ENCODE measurements at places on chromosomes 6 and 20.

DNA sequence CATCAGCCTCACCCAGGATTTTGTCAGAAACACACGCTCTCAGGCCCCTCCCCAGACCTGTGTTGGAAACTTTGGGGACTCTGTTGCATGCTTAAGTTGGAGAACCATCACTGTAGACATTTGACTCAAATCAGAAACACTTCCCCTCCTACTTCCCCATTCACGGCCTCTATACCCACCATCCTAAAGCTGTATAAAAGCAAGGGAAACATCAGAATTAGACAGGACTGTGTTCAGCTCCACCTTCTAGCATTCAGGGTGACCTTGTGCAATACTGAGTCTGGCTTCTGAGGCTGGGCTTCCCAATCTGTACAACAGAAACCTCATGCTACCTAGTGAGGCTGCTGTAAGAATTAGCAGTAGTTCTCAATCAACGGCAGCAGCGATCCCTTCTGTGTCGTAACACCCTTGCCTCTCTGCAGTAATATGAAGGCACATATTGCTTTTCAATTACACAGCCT is 252.3 kb downstream of the LY86 start:
- DNase-seq, result no peak

DNA sequence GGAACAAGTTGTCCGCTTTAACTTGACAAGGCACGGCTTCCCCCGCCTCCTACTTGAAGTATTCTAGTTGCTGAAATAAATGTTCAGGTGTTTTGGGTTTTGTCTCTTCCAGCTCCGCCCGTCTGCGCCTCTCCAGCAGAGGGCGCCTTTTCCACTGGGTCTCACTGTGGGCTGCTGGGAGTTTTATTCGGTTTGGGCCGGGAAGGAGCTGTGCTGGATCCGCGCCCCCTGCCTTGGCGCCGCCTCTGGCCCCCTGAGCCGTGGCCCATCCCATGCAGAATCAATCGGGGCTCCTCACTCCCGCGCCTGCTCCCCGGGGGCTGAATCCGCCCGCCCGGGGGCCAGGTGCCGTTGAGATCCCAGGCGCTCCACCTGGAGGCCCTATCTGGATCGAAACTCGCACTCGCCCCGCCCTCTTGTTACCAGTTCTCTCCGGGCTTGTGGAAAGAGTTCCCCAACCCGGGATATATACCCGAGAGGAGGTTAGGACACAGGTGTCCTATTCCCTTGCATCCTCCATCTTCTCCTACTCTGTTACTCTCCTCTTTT is 51.0 kb upstream of the TCF21 start:
- DNase-seq, result peak; percentile 70

DNA sequence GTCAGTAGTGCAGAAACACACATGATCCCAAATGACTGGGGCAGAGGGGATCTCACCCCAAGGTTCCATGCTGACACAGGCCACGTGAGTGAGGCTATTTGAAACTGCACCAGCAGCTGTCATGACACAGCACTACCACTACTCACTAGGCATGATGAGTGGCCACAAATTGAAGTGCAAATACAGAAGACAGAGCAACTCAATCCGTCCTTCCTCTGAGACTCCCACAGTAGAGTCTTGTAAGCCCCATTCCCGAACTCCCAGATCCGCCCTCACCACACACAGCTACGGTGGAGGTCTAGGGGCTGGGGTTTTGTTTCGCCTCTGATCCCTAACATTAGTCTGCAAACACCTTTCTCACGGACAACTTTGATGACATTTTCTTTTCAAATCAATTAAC is 113.3 kb upstream of the NUP153 start:
- peak; percentile 51 for DNase-seq

DNA sequence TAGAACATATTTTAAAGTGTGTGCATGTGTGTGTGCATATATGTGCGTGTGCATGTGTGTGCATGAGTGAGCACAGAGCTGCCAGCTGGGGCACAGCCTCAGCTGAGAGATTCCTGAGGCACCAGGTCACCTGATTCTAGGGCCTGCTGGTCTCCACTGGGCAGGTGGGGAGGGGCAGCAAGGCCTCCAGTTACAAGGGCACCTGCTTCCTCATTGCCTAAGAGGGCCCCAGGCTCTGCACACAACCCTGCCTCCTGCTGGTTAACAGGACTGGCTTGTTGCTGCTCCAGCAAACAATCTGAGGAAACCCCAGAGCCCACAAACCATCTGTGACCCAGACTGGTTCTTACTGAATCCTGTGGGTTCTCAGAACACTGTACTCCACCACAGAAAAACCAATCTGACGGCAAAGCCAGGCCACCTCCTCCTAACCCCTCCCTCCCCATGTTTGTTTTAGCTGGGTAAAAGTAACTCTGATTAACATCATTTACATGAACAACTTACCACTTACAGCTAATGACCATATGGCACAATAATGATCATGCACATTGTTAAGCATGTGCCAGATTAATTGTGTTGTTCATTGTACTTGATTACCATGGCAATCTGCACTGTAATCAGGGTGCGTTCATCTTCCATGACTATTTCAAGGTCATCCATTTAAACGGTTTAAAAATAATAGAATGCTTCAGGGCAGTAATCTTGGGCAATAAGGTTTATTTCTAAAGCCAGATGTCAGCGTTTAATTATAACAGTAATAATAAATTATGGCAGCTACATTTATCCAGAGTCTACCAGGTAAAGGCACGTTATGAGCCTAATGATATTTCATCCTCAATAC is 23.1 kb upstream of the UBE2J1 start:
- peak; percentile 4 for DNase-seq

DNA sequence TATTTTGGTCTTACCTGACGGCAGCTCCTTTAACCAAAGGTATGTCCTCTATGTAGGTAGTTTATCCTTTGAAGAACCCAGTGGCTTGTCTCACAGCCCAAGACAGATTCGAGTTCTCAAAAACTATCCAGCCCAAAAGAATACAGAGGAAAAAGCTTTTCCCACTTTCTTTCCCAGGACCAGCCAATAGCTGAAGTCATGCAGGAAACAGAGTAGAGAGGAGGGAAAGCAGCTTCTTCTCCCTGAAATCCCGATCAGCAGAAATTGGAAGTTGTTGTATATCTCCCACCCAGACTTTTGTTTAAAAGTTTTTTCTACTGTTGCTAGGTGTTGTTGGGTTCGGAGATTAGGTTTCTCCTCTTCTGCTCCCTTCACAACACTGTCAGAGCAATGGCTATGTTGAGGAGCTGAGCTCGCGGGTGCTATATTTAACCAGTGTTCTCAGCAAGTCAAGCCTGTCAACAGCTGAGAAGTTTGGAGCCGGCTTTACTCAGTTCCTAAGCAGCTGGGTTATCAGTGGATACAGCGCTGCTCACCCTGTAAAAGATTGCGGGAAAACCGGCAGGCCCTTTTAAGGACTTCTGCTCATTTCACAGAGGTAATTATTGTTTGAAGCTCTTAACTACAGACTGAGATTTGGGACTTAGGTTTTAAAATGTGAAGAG is at the start of gene FILIP1:
TSS of gene FILIP1 (minus strand) at position 401 of the 665 bp plus-strand sequence. CDS start 78,828 bp downstream, outside the sequence.
- DNase-seq, result no peak

- DNase-seq, result peak; percentile 87
Observed at GRCh38 chr6:27889628-27890444, 22.4 kb downstream of the OR2B2 start.

GRCh38 chr6:23704479-23705052 is 421.4 kb upstream of the NRSN1 start:
- DNase-seq, result no peak

DNA sequence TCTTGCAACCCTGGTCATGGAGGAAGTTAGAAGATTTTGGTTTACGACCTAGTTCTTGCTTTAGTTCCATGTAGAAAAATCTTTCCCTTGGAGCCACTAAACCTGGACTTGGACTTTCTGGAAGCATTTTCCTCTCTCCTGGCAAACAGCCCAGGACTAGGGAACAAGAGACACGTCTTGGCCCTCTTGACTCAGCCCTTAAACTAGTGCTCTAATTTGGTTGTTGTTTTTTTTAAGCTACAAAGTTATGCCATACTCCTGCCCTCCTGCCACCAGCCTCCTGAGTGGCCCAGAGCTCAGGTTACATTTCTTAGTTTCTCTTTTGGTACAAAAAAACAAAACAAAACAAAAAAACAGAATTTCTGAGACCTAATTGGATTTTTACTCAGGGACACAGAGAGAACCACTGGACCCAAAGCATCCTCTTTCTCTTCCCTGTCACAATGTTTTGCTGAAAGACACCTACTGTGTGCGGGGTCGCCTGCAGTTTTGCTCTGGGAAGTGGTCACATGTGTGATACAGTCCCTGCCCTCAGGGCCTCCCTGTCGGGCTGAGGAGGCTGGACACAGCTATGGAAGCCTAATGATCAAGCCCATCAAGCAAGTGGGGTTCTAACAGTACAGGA is 32.3 kb upstream of the SCUBE3 start:
- no peak for DNase-seq

DNA sequence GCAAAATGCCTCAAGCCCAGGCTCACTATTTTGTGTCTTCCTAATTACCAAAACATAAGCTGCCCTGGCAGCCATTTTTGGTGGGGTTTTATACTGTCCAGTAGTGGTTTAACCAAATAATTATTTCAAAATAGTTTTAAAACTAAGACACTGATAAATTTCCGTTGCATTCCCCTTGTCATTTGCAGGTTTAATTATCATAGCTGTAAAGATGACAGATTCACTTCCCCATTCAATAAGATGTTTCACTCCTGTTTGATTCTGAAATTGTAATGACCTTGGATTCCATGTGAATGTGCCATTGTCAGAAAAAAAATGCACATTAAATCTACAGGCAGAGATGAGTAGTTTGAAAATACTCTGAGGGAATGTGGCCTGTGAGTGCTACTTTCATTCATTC is 172.0 kb downstream of the COL9A1 start:
- no peak for DNase-seq

DNA sequence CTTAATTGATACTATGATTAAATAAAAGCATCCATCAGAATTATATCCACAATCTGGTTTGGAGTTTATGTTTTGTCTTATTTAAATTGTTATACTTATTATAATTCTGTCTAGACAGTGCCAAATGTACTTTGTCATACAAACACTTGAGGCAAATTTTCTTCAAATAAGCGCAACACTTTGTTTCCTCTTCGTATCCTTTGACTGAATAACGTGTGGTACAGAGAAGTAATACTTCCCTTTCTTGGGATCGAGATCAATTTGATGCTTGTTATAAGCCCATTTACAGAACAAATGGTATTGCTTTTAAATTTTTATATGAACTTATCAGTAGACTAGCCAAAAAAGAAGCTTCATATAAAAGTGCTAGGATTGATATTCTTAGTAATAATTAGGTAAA is 111.0 kb downstream of the ATG5 start:
- no peak for DNase-seq

- DNase-seq, result no peak
Observed at GRCh38 chr6:21281366-21281765, 312.2 kb upstream of the SOX4 start.

DNA sequence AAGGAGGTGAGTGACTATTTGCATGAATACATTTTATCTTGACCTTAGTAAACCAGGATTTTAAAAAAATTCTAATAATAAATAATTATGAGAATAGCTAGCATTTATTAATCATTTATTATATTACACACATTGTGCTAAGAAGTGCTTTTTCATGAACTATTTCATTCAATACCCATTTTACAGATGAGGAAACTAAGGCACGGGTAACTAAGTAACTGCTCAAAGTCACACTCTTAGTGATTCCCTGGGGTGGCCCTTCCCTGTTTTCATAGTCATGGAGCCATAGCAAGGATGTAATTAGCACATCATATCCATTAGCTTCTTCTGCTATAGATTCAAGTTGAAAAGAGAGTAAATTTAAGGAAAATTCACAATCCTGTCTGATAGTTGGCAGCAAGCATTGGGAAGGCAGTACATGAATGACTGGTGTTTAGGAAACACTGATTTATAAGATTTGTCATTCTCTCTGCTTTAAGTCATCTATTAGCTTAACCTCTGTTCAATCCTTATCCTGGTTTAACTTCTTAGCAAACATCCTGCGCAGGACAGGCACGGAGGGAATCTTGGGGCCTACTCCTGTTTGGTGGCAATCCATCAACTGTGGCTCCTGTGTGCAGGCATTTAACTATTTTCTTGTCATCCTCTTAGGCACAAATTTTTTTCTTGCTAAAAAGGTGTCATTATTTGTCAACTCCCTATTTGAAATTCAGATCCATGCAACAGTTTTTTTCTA is 68.3 kb downstream of the RIN2 start:
- no peak for DNase-seq

DNA sequence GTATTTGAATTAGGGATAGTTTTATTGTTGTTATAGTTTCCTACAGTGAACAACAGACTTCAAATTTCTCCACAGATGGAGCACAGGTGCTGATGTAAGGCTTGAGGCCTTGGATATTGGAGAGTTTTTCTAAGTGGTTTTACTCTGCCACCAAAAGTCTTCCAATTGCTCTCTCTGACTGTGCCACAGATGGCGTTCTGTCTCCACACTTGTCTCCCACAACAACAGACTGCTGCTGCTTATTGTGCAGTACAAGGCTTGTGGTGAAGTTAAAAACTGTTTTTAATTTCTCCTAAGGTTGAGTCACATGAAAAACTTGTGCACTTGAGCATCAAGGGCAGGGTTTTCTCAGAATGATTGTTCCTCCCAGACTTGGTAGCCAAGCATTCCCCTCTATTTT is 460.9 kb upstream of the KHDRBS2 start:
- DNase-seq, result no peak

DNA sequence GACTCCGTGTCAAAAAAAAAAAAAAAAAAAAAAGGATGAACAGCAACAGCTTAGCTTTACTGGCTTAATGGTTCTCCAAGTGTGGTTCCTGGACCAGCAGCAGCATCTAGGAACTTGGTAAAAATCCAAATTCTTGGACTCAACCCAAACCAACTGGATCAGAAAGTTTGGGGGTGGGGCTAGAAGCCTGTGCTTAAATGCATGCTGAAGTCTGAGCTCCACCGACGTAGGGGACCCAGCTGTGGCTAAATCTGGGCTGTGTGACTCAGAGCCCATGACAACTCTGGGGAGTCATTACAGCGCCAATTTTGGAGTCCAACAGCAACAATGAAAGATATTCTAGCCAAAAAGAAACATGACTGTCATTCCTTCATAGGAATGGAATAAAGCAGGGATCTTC is 13.6 kb upstream of the CHD6 start:
- no peak for DNase-seq

DNA sequence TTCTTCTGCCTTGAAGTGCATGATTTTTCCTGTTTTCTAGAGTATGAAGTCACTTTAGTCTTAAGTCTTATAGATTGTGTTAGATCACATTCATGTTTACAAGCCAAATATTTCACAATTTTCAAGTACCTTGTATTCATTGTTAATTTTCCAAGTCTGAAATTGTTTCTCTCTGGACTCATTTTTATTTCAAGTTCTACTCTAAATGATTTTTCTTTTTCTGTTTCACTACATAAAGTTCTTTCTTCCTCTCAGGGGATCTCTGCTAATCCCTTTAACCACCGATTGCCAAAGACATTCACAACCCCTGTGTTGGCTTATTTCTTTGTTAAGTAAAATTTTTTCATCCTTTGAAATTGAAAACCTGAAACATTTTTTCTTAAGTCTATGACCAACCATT is 805.7 kb downstream of the KIF16B start:
- DNase-seq, result no peak

GRCh38 chr6:82570083-82570482 is 206.5 kb downstream of the TPBG start:
- DNase-seq, result no peak

DNA sequence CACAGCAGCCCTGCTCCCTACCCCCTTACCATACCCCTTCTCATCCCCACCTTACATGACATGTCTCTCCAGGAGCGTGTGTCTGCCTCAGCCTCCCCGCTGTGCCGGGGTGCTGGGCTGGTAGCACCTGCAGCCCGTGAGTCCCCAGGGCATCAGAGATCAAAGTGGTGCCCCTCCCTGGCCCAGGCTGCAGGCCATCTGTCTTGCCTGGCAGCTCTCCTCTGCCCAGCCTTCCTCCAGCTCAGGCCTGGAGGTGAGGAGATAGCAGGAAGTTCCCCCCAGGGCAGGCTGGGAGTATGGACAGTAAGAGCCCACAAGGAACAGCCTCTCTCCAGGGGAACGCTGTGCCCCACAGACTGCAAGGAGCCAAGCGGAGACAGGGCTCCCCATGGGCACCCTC is 35.3 kb downstream of the GRM4 start:
- DNase-seq, result no peak
